ENCODE measurements at places on chromosomes 7 and 10.
A peak's percentile ranks its signal among the peaks of the same experiment; 100 is the strongest.

- DNase-seq = no peak
Observed at GRCh38 chr7:130008941-130009847, 42.0 kb downstream of the ZC3HC1 start.

GRCh38 chr10:107686095-107686494 is 521.6 kb upstream of the SORCS1 start:
- no peak for DNase-seq

- no peak for DNase-seq
Observed at GRCh38 chr10:110413049-110413783, 84.5 kb upstream of the DUSP5 start.

GRCh38 chr10:82934429-82934828 is 1059.4 kb downstream of the NRG3 start:
- peak; percentile 13 for DNase-seq

DNA sequence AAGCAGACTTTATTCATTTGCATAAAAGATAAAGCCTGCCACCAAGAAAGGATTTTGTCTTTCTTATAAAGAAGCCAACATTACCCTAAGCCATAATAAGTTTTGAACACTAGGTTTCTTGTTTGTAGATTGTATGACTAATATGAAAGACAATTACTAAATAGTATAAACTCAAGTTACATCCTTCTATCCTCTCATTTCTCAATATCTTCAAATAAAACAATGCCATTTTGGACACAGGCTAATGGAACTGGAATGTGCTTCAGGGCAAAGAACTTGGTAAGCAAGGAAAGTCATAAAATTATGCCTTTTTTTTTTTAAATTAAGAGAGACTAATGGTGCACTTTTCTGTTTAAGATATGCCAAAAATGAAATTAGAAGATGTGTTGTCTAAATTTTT is 137.7 kb downstream of the DKK1 start:
- no peak for DNase-seq

DNA sequence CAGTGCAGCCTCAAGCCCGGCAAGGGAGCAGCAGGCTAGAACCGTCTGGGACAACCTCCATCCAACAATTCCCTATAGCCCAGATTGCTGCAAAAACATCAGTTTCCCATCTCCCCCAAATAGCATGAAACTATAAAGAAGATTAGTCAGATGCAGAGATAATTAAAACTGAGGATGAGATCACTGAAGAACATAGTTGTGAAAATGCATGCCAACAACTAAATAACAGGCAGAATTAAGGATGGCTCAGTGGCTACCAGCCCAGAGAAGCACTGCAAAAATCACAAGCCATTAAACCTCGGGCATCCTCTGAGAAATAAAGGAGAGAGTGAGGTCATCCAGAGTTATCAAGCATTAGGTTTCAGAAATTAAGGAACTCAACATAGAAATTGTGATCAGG is 427.1 kb downstream of the TNS3 start:
- DNase-seq = no peak

- no peak for DNase-seq
Observed at GRCh38 chr7:69577221-69577620, 21.1 kb upstream of the AUTS2 start.

GRCh38 chr7:37112876-37113275 is 335.8 kb downstream of the ELMO1 start:
- no peak for DNase-seq

- DNase-seq = no peak
Observed at GRCh38 chr7:45203936-45204445, 46.4 kb downstream of the RAMP3 start.

DNA sequence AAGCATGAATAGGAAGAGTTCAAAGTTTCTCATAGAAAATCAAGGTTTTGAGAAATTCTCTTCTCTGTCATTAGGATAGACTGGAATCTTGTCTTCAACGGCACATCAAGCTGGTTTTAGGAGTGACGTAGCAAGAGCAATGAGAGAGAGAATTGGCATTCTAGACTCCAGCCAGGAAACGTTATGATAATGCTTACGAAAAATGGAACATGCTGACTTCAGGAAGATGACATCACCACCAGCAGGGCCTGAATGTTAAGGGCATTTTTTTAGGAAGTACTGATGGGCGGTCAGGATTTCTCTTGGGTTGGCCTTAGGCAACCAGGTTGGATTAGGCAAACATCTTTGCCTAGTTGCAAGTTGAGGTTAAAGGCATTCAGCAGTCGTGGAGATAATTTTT is 213.2 kb upstream of the CTBP2 start:
- no peak for DNase-seq

GRCh38 chr10:5103481-5103880 is 9.3 kb downstream of the AKR1C3 start:
- no peak for DNase-seq

- no peak for DNase-seq
Observed at GRCh38 chr7:56538541-56539429, 422.6 kb upstream of the NUPR2 start.

- DNase-seq = peak; percentile 14
Observed at GRCh38 chr7:4479367-4480039, 202.6 kb upstream of the FOXK1 start.

DNA sequence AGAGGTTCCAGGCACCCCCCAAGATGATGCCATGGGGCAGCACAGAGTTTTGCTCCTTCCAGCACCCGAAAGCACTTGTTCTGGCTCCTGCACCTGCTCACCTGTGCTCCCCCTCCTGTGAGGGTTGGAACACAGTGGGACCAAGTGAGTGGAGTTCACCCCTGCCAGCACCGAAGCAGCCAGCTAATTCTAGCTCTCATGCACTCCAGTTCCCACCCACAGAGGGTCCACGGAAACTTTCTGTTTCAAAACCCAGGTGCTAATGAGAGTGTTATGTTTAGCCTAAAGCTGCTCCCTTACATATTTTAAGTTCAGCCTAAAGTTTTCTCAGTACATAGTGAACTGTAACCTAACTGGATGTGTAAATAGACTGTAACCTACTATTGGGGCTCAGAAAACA is 42.6 kb upstream of the SLC35G1 start:
- DNase-seq = no peak

DNA sequence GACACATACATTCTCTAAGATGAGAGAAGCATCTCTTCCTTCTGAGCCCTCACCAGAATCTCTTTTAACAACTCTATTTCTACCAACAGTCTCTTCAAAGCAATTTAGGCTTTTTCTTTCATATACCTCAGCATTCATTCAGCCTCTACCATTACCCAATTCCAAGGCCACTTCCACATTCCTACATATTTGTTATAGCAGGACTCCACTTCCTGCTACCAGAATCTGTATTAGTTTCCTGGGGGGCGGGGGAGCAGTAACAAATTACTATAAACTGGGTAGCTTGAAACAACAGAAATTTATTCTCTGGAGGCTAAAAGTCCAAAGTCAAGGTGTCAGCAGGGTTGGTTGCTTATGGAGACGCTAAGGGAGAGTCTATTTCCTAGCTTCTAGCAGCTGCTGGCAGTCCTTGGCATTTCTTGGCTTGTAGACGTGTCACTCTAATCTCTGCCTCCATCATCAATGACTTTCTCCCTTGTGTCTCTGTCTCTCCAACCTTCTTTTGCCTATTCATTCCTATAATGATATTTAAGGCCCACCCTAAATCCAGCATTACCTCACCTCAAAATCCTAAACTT is 7.4 kb downstream of the PRPS1L1 start:
- DNase-seq = no peak

- DNase-seq = peak; percentile 16
Observed at GRCh38 chr7:10121631-10122030, 852.0 kb upstream of the PHF14 start.

GRCh38 chr7:133985300-133985699 is 141.8 kb upstream of the LRGUK start:
- DNase-seq = no peak

DNA sequence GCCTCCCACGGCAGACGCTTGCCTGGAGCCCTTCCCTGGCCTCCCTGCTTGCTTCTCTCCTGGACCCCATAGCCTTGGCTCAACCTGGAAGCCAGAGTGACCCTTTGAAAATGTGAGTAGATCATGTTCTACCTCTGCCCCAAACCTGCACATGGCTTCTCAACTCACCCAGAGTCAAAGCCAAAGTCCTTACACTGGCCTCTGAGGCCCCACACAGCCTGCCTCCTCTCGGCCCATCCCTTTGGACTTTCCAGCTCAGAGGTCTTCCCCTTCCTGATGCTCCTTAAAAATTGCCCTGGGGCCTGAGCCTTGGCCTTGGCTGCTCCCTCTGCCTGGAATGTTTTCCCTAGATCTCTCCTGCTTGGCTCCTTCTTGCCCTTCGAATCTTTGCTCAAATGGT is 32.5 kb downstream of the COL17A1 start:
- no peak for DNase-seq

GRCh38 chr10:79178614-79179163 is 109.9 kb downstream of the ZMIZ1 start:
- DNase-seq = peak; percentile 94

DNA sequence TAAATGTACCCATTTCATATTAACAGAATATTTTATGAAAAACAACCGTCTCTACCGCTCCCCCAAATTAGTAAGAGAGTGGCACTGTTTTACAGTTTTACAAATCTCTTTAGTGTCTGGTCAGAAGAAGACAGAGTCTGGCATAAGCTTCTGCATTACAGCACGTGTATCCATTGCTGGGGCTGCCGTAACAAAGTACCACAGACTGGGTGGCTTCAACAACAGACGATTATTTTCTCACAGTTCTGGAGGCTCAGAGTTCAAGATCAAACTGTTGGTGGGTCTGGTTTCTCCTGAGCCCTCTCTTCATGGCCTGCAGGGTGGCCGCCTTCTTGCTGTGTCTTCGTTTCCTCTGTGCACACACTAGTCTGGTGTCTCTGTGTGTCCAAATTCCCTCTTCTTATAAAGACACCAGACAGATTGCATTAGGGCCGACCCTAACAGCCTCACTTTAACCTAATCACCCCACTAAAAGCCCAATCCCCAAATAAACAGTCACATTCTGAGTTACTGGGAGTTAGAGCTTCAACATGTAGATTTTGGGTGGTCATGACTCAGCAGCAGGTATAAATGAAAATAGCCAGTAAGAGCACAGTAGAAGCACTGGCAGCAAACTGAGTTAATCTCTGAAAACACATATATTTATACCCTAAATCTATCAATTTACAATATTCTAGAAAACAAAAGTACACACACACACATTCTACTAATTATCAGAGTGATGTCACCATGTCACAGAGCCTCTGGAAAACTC is 4.0 kb upstream of the SPOCK2 start:
- no peak for DNase-seq

GRCh38 chr7:140017543-140017942 is 45.2 kb downstream of the PARP12 start:
- no peak for DNase-seq

- DNase-seq = no peak
Observed at GRCh38 chr7:80740778-80741545, 102.5 kb downstream of the CD36 start.

DNA sequence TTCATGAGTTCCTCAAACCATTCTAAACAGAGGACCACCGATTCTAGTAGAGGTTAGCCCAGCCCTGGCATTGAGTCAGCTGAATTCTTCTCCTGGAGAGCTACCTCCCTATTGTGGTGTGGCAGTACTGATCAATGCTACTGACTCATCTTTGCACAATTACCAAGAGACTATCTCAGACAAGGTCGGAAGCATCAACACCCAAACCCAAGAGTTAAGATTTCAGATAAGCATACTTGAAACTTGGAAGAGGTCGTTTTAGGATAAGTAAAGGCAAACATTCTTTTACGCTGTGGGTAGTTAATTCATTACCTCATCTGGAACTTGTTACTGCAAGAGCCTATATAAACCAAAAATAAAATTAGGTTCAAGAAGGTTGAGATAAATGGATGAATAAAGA is 154.6 kb upstream of the NRBF2 start:
- DNase-seq = no peak

- DNase-seq = peak; percentile 64
Observed at GRCh38 chr7:36967387-36967786, 243.1 kb upstream of the AOAH start.

- DNase-seq = no peak
Observed at GRCh38 chr7:142060936-142061335, 50.6 kb upstream of the MGAM2 start.

GRCh38 chr7:7249814-7250213 is 67.5 kb downstream of the C1GALT1 start:
- no peak for DNase-seq

DNA sequence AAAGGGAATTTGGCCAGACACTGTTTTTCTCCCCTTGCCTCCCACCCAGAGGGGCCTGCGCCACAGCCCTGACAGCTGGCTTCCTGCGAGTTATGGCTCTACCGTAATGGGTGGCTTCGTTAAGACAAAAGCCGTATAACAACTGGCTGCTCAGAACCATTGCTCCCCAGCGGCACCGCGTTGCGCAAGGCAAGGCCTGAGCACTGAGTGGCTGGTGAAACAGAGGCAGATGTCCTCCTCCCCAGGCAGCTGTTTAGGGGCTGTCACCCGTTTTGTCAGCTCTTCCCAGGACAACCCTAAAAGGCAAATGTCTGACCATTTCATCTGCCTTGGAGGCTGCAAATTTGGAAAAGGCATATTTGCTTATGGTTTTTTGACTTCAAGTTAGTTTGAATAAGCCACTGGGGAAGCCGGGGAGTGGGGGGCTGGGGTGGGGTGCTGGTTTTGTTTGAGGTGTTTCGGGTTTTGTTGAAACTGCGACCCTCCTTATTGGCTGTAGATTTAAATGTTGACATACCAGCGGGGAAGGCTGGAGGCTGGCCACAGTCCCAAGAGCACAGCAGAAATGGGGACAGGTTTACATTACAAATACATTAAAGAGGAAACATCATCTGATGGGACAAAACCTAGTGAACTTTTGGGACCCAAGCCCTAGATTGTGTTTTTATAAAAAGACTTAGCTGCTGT is 681 bp upstream of the SPOCK2 start:
- DNase-seq = peak; percentile 39

GRCh38 chr7:66727058-66727457 is 13.5 kb upstream of the RABGEF1 start:
- no peak for DNase-seq

DNA sequence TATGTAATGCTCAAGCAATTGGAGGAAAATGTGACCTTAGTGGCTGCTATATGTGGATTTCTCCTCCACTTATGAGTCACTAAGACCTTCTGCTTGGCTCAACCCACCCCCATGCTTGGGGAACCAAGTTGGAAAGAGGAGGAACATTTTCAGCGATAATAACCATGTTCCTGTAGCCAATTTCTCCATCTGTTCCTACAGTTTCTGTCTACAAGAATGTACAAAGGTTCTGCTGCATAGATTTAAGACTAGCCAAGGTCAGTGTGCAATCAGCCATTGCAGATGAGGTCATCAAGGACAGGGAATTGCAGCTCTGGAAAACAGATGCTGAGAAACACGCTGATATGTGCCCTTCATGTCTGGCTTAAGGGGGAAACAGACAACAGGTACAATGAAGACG is 5.6 kb upstream of the NRCAM start:
- DNase-seq = peak; percentile 72

All from BE2C (cell line).